Stomach (tissue), 19 donors: ENCODE measurements at places on chromosomes 1 and 21.

GRCh38 chr1:62325681-62326080 lies 6.4 kb upstream of the KANK4 start:
- no peak for DNase-seq

DNA sequence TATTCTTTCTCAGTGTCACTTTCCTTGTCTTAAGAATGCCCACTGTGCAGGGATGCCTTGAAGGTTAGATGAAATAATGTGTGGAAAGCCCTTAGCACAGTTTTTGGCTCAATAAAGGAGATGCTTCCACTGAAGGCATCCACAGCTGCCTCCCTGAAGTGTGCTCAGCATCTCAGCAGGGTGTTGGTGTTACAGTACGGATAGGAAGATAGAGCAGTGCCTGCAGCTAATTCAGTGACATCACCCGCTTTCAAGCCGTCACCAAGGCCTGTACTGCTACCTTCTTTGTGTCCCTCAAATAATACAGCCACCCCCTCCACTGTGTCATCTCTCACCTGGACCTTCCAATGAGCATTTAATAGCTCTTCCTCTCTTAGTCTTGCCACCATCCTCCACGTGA lies 59.0 kb downstream of the NDUFS5 start:
- no peak for DNase-seq

DNA sequence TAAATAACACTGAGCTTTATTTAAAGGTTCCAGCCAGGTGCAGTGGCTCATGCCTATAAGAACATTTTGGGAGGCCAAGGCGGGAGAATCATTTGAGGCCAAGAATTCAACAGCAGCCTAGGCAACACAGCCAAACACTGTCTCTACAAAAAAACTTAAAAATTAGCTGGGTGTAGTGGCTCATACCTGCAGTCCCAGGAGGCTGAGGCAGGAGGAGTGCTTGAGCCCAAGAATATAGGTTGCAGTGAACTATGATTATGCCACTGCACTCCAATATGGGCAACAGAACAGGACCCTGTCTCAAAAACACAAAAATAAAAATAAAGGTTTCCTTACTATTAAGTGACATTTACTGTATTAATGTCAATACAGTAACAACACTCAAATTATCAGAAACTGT lies 2.1 kb downstream of the TAF12 start:
- peak; percentile 41 for DNase-seq

DNA sequence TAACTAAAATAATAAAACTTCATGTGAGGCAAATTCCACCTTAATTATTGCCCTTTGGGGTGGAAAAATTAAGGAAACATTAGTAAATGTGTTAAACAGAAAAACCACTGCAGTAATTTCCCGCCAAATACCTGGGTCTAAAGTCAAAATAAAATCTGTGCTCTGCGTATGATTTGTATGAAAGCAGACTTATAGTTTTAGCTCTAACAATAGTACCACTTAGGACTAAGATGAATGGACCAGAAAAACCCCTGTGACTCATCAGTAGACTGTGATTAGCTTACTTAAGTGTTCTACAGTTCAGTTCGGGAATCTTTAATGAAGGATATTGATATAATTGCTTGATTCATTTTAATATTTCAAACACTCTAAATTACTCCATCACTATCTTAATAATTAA lies 23.3 kb upstream of the C1orf105 start:
- DNase-seq, result peak; percentile 55

DNA sequence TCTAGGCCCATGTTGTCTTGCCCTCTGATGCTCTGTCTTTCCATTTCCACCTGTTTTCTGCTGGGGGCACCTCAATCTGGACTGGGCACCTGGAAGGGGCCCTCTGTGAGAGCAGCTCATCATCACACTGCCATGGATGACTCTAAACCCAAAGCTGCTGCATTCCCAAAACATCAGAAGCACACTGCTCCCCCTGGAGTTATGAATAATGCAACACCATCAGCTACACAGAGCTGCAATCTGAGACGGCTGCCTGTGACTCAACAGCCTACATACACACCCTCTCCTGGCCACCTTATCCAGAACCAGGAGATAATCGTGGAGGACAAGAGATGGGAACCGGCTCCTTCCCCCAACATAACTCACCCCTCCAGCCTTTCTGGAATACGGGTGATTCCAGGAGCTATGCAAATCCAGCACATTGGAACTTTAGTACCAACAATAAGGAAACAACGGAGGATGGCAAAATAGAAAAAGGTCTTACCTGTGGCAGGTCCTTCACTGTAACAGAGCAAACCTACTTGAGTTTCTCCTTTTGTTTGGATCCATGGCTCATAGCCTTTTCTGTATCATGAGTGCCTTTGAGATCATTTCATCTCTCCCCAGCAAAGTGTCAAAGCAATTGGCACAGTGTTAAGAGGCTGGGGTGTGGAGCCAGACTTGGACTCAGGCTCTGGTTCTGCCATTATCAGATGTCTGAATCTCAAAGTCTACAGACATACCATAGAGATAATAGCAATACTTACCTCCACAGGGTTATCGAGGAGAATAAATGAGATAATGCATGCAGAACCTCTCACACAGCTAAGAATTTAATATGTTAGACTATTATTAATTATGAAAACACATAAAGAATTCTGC lies 29.3 kb downstream of the AK2 start:
- peak; percentile 81 for DNase-seq

DNA sequence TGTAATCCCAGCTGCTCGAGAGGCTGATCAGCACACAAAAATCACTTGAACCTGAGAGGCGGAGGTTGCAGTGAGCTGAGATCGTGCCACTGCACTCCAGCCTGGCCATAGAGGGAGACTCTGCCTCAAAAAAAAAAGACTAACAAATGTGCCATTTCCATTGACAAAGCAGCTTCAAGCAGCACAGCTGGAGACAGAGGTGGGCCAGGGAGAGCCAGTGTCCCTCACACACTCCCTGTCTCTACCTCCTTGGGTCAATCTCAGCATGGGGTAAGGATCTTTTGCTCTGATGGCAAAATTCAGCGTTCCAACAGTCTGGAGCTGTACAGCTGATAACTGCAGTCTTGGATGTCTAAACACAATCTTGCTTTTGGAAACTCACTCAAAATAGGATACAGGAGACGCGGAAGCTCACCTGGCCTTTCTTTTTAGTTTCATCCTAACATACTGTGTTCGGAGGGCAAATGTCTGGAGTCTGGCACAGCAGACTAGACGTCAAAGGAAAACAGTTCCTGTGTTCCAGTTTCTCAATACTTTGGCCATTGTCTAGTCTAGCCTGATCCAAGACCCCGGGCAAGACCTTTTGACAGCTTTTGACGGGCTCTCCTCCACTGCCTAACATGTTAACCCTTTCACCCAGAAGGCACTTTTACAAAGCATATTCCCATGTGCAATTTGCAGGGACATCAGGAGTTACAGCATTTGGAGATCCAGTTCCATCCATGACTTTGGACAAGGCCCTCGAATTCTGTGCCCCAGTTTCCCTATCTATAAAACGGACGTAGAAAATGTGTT lies 2.9 kb downstream of the RCC2 start:
- DNase-seq, result no peak

DNA sequence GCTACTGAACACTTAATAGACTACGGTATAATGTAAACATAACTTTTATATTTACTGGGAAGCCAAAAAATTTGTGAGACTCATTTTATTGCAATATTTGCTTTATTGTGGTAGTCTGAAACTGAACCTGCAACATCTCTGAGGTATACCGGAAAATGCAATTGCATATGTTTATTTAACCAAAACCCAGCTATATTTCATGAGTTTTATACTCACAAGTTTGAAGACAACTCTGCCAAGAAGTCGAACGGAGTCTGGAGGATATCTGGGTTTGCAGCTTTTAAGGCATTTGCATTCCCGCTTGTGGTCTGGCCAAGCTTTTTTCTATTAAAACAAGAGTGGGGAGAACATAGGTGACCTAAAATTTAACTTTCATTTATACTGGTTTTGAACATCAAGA lies 171.9 kb downstream of the SMYD3 start:
- DNase-seq, result no peak

GRCh38 chr1:65108025-65108642 lies 39.9 kb upstream of the AK4 start:
- peak; percentile 32 for DNase-seq

- DNase-seq, result no peak
Observed at GRCh38 chr1:91757763-91758460, 128.0 kb downstream of the TGFBR3 start.

DNA sequence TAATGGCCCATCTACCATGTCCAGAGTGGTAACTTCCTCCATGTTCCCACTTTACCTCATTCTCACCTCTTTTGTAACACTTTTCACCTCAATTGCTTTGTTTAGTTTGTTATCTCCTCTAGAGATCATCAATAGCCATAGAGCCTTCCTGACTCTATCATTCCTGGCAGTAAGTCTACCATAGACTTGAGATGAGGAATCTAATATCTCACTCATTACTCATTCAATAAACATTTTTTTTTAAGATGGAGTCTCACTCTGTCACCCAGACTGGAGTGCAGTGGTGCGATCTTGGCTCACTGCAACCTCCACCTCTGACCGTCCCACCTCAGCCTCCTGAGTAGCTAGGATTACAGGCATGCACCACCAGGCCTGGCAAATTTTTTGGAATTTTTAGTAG lies 7.1 kb downstream of the NMNAT2 start:
- DNase-seq, result no peak

GRCh38 chr21:46120301-46121285 lies 22.7 kb downstream of the COL6A2 start:
- DNase-seq, result no peak

DNA sequence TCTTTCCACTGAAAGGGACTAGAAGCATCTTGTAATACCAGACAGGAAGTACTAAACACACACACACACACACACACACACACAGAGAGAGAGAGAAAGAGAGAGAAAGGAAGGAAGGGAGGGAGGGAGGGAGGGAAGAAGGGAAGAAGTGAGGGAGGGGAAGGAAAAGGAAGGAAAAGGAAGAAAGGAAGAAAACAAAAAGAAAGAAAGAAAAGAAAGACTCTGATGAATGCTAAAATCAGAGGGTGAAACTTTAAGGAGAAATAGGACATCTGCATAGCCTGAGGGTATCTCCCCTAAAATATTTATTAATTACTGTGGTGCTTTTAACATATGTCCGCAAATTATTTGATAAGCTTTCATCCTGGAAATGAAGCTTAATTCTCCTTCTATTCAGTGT lies 10.6 kb downstream of the TRIT1 start:
- DNase-seq, result no peak
